ENCODE measurements at places on chromosomes 5 and 9.

- DNase-seq: peak; percentile 99
These were observed 3.4 kb downstream of the SMIM3 start for GRCh38 chr5:150781706-150782614.

DNA sequence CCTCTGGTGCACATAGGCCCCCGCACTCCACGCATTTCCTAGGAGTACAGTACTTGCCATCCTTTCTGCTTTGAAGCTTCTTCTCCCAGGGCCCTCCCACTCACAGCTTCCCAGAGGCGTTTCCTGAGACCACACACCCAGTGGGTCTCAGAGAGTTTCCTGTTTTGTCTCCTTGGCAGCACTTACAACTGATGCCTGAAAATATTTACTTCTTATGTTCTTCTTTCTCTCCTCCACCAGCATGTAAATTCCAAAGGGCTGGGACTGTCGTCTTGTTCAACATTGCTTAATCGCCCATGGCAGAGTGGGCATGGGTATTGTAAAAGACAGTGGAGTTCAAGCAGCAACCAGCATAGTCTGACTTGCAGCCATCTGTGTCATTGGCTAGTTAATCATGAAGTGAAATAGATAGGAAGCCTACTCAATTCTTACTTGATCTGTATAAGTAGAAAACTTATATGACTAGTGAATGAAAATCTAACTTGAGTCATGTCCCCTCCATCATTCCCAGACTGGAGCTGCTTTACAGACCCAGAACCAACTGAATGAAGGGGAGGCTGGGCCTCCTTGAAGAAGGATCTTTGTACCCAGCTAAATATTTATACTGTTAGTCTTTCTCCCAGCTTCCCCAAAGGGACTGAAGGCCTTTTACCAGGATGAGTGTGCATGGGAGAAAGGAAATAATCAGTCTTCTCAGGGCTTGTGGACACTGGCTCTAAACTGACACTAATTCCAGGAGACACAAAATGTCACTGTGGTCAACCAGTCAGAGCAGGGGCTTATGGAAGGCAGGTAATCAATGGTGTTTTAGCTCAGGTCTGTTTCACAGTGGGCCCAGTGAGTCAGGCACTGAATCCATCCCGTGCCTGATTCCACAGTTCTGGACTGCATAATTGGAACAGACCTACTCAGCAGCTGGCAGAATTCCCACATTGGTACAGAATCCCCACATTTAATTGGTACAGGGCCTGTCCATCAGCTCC lies 116.4 kb downstream of the SV2C start:
- DNase-seq: no peak

DNA sequence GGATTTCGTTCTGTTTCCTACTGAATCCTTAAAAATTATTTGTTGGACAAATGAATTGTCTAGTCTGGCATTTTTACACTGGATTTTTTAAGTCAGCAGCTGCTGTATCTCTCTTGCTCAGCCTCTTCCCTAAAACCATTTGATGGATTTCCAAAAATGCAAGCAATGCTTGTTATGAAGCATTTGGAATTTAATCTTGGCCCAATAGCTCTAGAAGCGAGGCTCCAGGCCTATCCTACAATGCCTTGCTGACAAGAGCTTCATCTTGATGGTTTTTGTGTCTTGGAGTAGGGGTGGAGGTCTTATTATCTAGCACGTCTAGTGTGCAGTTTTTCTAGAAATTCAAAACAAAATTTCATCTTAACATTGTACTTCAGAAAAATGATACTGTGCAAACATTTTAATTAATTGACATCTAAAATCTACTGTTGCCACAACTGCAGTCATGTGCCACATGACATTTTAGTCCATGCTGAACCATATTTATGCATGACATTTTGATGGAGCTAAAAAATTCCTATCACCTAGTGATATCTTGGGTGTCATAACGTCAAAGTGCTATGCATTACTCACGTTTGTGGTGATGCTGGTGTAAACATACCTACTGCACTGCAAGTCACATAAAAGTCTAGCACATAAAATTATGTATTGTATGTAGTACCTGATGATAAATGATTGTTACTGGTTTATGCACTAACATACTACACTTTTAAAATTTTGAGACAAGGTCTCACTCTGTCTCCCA lies 5.9 kb upstream of the RAD23B start:
- peak; percentile 92 for DNase-seq

- DNase-seq: no peak
These were observed 567.9 kb upstream of the DAB2 start for GRCh38 chr5:39992617-39993202.

DNA sequence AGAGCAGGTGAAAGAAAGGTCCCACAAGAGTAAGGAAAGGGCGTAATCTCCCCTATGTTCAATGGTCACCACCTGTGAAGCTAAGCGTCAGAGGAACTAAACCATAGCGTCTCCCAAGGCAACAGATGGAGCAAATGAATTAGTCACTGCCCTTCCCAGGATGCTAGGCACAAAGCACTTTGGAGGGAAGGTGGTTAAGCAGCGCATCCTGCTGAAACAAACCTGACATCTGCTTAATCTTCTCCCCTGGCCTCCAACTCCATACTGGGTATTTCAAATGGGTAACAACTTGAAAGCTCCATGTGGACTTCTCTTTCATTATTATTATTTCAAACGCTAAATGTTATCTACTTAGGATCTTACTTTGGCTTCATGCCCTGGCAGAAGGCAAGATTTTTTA lies 227.3 kb downstream of the MLLT3 start:
- no peak for DNase-seq

GRCh38 chr5:7668161-7668560 lies 182.8 kb downstream of the CFAP90 start:
- DNase-seq: no peak

- no peak for DNase-seq
These were observed 449.4 kb upstream of the CDH10 start for GRCh38 chr5:25094219-25094618.

GRCh38 chr9:115291841-115292240 lies 173.9 kb upstream of the TNC start:
- peak; percentile 58 for DNase-seq

GRCh38 chr5:111280282-111280951 lies 56.2 kb downstream of the CAMK4 start:
- no peak for DNase-seq

Data from fibroblast of upper back skin (primary cell).